ENCODE measurements at places on chromosomes 13 and 19. TPM values are rescaled to one million over a fixed set of nuclear protein-coding genes. Genes with fewer than 3 reads are reported as not detected.

Gene PRODH2
- 0.38 TPM for total RNA-seq

Gene LILRB5
- total RNA-seq: not detected

Gene CBLC
- not detected for total RNA-seq

Gene C19orf44
- total RNA-seq: 2.8 TPM

Gene KIR2DL1
- not detected for total RNA-seq

Gene LPAR2
- total RNA-seq: 2.0 TPM

Gene ANKRD10
- 43.8 TPM for total RNA-seq

Gene ZNF441
- total RNA-seq: not detected

Gene SIGLEC9
- total RNA-seq: not detected

Gene ADGRE3
- total RNA-seq: not detected

Gene WDR87
- not detected for total RNA-seq

Gene BEST2
- 0.62 TPM for total RNA-seq

Gene CGB5
- total RNA-seq: 0.84 TPM

Gene ATP8B3
- total RNA-seq: 3.3 TPM

Gene ISOC2
- 64.0 TPM for total RNA-seq

Gene KLK4
- total RNA-seq: 0.41 TPM

Gene ZIK1
- total RNA-seq: not detected

Gene APLP1
- total RNA-seq: 97.1 TPM

Gene CACNG6
- 12.1 TPM for total RNA-seq

Gene MTUS2
- total RNA-seq: not detected

Gene SERPINE3
- not detected for total RNA-seq

Gene HSPB6
- 0.33 TPM for total RNA-seq

Gene TICAM1
- total RNA-seq: 10.9 TPM

Gene CALR3
- total RNA-seq: not detected

Gene MATK
- 1.2 TPM for total RNA-seq

Gene VSTM2B
- total RNA-seq: not detected

Gene PLEKHJ1
- 30.0 TPM for total RNA-seq

Gene GAS6
- total RNA-seq: 7.7 TPM

Gene LSR
- total RNA-seq: 10.7 TPM

Gene RAB20
- total RNA-seq: 1.4 TPM

Gene UCHL3
- 46.9 TPM for total RNA-seq

Gene SMIM17
- not detected for total RNA-seq

Gene LGALS14
- total RNA-seq: not detected

Gene ZNF154
- total RNA-seq: not detected

Gene HPN
- total RNA-seq: not detected

Gene FAM98C
- total RNA-seq: 29.0 TPM

Gene APC2
- 0.78 TPM for total RNA-seq

Gene ZBTB32
- total RNA-seq: not detected

Gene SYCN
- not detected for total RNA-seq

Gene DDX49
- total RNA-seq: 40.6 TPM

Gene GJA3
- total RNA-seq: 1.4 TPM

Gene PSG4
- total RNA-seq: 0.76 TPM

Gene HCST
- 0.63 TPM for total RNA-seq

Gene FCAR
- not detected for total RNA-seq

Gene TMIGD2
- not detected for total RNA-seq

Gene B3GNT3
- total RNA-seq: 4.7 TPM

Gene ONECUT3
- total RNA-seq: not detected

Gene AMER2
- not detected for total RNA-seq

Gene IGFL3
- not detected for total RNA-seq

Gene WDR62
- total RNA-seq: 27.8 TPM

Gene ZNF526
- total RNA-seq: 13.2 TPM

Gene CRX
- total RNA-seq: not detected

Gene ACP7
- 0.23 TPM for total RNA-seq

Gene KLK14
- total RNA-seq: 0.68 TPM

Gene MEIOSIN
- not detected for total RNA-seq

Gene ACER1
- total RNA-seq: not detected

Gene PODNL1
- 1.7 TPM for total RNA-seq
